ENCODE measurements at places on chromosomes 5 and 9.

DNA sequence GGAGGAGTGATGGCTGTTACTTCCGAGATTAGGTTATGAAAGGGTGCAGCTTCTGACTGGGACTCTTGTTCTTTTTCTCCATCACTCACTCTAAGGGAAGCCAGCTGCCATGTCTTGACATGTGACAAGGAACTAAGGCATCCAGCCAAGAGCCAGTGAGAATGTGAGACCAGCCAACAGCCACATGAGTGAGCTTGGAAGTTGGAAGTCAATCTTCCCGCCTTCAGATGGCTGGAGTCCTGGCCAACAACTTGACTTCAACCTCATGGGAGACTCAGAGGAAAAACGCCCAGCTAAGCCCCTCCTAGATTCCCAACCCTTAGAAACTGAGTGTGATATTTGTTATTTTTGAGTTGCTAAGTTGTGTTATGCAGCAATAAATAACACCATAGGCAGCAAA, 201.1 kb downstream of the SNX18 start:
- DNase-seq: peak; percentile 86

DNA sequence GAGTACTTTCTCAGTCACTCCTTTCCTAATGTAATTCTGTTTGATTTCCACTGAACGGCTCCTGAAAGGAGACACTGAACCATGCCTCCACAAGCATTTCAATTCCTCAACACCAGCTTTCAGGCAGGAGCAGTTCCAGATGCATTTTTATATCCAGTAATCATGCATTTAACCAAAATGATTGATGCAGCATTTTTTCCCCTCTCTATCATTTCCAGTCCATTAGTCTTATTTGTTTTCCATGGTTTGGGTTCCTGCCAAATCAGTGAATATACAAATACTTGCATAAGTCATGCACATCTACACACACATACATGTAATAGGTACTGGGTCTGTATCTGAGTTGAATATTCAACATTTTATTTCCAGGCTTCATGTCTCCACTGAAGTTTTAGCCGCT, 122.7 kb downstream of the GRIA1 start:
- no peak for DNase-seq

GRCh38 chr5:139381837-139382761, 998 bp downstream of the SLC23A1 start:
- no peak for DNase-seq

GRCh38 chr9:94156348-94157049, 72.2 kb downstream of the PTPDC1 start:
- no peak for DNase-seq

GRCh38 chr5:121288781-121289180, 562.9 kb upstream of the FTMT start:
- DNase-seq: no peak

Measured in forelimb muscle (tissue), 1 donor.